ENCODE measurements at places on chromosomes 16 and 17.

DNA sequence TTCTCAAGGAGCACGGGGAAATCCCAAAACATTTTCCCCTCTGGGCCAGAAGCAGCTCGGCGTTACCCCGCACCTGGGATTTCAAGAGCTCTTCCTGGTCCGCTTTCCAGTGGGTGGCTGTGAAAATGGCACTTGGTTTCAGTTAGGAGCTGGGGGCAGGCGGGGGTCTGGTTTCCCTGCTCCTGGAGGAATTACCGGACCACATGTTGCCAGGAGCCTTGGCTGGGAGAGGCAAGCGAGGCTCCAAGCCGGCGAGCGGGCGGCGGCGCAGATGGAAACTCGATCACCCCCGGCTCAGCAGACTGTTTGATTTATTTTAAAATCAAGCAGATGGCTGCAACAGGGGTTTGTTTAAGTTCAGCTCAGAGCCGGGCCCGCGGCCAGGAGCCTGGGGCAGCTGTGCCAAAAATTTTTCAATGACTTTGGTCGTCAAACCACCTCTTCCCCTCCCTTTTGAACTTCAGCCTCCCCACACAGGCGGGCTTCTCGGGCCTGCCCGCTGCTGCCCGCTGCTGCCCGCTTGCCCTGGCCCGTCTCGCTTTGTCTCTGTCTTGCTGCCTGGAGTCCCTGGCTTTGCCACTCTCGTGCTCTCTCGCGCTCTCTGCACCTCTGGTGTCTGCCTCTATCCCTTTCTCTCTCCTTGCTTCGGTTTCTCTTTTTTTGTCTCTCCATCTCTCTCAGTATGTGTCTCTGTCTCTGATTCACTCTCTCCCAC lies 108.0 kb upstream of the CIBAR2 start:
- no peak for DNase-seq

GRCh38 chr17:80421381-80422090 lies 6.6 kb downstream of the ENDOV start:
- DNase-seq = no peak

DNA sequence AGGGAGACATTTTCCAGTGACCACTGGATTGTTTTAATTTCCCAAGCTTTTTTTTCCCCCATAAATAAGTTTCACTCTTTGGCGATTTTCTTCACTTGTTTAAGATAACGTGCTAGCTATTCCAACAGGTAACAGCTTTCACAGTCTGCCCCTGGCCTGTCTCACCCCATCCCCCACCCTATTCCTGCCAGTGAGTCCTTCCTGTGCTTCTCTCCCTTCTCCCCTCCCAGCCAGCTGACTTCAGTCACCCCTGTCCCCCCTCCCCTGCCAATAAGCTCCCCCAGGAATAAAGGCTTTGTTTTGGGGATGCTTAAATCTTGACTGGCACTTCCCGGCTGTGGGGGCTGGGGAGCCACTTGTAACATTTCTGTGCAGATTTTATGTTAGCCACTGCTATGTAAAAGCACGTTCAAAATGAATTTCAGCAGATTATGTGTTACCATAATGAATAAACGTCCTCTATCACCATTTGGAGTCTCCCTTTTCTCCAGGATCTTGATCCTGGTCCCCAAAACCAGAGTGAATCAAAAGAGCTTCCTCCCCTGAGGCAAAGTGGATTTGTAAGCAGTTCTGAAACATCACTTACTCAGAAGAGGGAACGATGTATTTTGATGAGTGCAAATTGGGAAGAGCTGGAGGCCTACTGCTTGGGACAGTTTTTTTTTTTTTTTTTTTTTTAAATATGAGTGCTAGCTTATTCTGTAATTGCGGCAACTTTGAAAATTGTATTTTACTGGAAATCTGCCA lies 58.2 kb downstream of the IGF2BP1 start:
- DNase-seq = no peak

DNA sequence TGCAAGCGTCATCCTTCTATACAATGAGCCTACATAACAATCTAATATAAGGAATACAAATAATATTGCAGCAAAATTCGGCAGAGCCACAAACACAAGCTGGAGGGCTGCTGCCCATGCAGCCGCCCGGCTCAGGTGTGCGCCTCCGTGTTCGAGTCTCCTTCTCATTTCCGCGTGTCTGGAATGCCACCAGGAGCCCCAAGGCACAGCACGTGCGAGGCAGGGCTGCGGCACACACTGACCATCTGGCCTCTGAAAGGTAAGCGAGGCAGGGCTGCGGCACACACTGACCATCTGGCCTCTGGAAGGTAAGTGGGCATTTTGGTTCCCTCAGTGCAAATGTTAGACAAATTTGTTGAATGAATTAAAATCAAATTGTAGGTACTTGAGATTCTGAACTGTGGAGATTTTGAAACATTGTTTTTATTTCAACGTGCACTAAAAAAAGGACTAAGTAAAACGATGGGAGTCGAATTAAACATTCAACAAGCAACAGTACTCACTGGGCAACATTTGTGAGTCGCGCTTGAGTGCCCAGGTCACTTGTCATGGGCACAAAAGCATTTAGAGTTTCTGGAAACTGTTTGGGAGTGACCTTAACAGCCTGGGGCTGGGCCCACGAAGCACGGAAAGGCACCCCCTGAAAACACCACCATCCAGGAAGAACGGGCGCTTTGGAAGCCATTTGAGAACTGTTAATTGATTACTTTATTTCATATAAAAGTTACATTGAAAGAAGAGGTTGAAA lies 37.4 kb downstream of the ZDHHC7 start:
- DNase-seq = no peak
